ENCODE measurements at places on chromosomes 1 and 21.

DNA sequence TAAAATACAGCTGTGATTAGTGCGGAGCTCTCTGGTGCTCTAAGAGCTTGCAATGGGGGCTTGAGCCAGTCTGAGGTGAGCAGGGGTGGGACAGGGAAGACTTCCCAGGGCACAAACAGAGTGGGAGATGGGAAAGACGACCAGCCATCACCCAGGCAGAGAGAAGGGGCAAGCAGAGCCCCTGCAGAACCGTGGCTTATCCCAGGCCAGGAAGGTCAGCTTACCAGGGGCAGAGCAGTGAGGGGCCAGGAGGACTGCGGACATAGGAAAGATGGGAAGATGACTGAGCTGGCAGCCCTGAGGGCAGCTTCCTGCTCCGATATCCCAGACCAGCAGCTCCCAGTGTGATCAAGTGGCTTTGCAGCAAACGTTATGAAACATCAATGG lies 55.4 kb upstream of the IFFO2 start:
- no peak for DNase-seq

- DNase-seq = no peak
Measured at GRCh38 chr1:246069581-246069980, 437.5 kb downstream of the SMYD3 start.

DNA sequence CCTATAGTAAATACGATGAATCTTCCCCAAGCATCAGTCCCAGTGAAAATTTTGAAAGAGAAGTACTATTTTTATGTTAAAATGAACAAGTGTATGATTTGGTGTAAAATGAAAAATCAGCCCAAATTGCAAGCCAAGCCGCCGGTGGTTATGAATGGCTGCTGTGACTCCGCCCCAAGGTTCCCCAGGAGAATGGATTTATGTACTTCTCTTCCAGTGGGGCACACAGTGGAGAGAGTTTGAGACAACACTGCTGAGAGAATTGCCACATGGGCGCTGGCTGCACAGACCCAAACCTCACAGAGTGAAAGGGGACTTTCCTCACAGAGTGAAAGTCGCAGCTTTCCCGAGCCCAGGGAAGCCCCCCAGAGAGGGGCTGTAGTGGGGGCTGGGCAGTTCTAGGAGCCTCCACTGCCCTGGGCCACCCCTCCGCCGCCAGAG lies 24.0 kb downstream of the CDK18 start:
- DNase-seq = no peak

- DNase-seq = no peak
Measured at GRCh38 chr1:234601301-234602017, 8.5 kb downstream of the IRF2BP2 start.

- no peak for DNase-seq
Measured at GRCh38 chr1:65539266-65540131, 119.0 kb downstream of the LEPR start.

DNA sequence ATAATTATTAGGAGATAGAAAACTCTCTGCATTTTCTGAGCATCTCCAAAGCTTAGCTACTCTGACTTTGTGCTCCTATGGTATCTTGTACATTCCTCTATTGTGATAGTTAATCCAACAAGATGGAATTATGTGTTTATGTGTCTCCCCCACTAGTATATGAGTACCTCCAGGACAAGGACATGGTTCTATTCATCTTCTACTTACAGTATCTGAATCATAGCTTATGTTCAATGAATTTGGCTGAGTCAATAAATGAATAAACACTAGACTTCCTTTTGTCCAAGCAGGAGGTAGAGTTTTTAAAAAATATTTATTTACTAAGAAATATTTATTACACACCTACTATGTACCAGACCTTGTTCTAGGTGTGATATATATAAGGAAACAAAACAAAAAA lies 18.4 kb upstream of the CTH start:
- no peak for DNase-seq

DNA sequence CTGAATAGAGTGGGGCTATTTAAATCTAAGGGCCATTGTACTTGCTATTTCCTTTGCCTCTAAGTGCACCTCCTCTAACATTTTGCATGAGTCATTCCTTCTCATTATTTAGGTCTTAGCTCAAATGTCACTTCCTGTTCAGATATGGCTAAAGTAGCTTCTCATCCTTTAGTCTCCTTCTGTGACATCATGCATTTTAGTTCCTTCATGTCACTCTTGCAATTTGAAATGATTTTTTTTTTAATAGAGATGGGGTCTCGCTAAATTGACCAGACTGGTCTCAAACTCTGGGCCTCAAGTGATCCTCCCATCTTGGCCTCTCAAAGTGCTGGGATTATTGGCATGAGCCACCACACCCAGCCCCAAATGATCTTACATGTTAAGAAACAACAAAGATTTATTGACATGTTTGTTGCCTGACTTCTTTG lies 6.6 kb downstream of the TBX19 start:
- DNase-seq = no peak

DNA sequence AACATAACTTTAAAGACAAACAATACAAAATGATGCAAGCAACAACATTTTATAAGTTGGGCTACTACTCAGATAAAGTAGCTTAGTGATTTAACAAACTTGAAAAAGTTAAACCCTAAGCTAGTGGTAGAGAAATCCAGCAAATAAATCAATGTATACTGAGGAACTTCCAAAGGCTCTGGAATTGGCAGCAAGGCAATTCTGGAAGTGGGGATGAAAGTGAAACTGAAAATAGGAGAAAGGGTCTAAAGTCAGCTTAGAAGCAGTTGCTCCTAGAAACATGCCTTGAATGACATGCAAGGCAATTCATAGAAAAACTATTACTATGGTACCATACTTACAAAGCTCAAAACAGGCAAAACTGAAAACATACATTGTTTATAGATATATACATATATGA lies 90.0 kb upstream of the CAMK1G start:
- no peak for DNase-seq

- DNase-seq = no peak
Measured at GRCh38 chr21:41507521-41508414, at the start of gene TMPRSS2. TMPRSS2 (minus strand) TSS chr21:41508158; CDS start chr21:41498133, 10,025 bp downstream.

- DNase-seq = no peak
Measured at GRCh38 chr1:100512803-100513352, 25.1 kb upstream of the GPR88 start.

DNA sequence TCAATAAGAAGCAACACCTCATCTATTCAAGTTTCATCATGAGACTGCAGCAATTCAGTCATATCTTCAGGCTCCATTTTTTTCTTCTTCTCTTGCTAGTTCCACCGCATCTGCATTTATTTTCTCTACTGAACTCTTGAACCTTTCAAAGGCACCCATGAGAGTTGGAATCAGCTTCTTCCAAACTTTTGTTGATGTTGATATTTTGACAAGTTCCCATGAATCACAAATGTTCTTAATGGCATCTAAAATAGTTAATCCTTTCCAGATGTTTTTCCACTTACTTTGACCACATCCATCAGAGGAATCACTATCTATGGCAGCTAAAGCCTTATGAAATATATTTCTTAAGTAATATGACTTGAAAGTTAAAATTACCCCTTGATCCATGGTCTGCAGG lies 434.3 kb downstream of the GPATCH2 start:
- DNase-seq = no peak

Data from natural killer cell treated with Interleukin-12 subunit alpha and Interleukin-12 subunit beta and Interleukin-15 and Interleukin-18, amount 100 ng/mL, for 72 hours (primary cell).